Activated CD8-positive, alpha-beta memory T cell treated with anti-CD3 and anti-CD28 coated beads for 48 hours (primary cell): ENCODE measurements at places on chromosomes 4 and X.

DNA sequence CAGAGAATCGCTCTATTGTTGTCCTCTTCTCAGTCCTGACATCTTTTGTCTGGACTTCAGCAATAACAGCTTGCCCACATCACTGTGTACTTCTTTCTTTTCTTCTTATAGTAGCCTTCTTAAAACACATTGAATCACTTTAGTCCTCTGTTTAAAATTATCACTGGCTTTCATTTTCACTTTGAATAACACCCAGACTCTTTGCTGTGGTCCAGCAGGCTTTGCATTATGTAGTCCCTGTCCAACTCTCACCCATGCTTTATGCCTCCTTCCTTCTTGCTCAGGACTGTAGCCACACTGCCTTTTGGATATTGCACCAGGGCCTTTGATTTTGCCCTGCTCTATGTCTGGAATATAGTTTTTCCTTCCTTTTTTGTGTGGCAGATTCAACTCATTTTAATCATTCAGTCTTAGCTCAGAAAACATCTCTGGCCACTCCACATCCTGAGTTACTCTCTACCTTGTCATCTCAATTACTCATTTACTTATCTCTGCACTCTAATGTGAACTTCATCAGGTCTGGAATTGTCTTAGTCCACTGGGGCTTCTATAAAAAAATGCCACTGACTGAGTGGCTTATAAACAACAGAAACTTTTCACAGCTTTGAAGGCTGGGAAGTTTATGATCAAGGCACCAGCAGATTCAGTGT is 168.2 kb downstream of the C4orf33 start:
- DNase-seq: no peak

DNA sequence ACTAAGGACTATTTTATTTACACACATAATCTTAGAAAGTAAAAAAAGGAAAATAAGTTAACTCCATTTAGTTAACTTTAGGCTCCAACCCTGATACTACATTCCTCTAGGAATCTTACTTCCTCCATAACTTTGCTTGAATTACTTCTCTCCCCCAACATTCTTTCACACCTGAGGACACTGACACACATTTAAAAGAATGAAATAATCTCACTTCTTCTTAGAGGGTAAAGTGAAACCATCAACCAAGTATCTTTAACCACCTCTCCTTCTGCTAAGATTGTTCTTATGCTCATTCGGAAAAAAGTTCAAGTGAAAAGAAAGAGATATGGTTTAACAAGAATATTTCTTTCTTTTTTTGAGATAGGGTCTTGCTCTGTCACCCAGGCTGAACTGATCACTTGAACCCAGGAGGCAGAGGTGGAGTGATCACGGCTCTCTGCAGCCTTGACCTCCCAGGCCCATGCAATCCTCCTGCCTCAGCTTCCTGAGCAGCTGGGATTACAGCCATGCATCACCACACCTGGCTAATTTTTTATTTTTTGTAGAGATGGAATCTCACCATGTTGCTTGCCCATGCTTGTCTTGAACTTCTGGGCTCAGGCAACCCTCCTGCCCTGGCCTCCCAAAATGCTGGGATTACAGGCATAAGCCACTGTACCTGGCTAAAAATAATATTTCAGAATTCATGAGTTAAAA is 28.5 kb downstream of the SLC25A4 start:
- DNase-seq: no peak

- DNase-seq: no peak
Observed at GRCh38 chrX:56766554-56767347, 37.7 kb downstream of the NBDY start.

- no peak for DNase-seq
Observed at GRCh38 chrX:149757206-149758067, 16.4 kb upstream of the HSFX1 start.

- DNase-seq: no peak
Observed at GRCh38 chr4:167602157-167602556, 367.9 kb upstream of the SPOCK3 start.

GRCh38 chrX:8306291-8306925 is 135.3 kb upstream of the VCX2 start:
- no peak for DNase-seq

- no peak for DNase-seq
Observed at GRCh38 chr4:189202182-189202868, 738.3 kb upstream of the FRG1 start.
